ENCODE measurements at places on chromosomes 3 and 15.

DNA sequence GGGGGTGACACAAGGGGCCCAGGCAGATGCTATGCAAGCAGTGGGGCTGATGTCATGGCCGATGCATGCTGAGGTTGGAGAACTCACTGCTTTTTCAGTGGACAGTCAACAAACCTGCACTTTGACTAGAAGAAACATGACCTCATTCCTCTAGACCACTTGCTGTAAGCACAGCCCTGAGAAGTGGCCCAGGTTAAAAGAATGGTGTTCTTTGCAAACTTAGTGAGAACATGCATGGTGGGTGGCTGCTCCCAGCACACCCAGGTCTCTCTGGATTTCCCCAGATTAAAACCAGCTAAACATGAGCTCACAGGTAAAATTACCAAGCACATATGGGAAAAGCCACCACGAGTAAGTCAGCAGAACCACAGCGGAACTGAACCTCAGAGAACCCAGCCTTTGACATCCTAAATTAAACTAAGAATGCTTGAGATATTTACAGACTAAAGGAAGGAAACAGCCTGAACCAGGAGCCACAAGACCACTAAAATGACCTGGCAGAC lies 15.5 kb downstream of the DLEC1 start:
- DNase-seq, result no peak

DNA sequence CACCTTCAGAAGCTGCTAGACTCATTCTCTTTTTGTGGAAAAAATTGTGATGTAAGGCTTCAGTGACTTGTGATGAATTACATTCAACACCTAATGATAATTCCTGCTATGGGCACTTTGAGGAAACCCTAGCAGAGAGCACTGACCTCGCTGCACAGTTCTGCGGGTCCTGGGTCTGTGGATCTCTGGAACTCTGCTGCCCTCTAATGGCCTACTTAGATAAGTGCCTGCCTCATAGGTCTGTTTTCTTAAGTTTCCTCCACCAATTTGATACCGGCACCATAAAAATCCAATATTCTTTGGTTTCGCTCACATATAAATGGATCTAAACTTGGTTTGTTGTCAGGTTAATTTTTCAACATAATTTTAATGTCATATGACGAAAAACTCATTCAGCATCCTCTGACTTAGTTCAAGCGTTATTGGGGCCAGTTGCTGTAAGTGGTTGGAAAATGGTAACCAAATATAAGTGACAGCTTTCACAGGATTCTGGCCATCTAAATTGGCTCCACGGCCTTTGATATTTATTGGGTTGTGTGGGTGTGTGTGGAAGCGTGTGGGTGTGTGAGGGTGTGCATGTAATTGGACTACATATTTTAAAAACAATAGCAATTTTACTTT lies 10.4 kb downstream of the SLITRK3 start:
- no peak for DNase-seq

DNA sequence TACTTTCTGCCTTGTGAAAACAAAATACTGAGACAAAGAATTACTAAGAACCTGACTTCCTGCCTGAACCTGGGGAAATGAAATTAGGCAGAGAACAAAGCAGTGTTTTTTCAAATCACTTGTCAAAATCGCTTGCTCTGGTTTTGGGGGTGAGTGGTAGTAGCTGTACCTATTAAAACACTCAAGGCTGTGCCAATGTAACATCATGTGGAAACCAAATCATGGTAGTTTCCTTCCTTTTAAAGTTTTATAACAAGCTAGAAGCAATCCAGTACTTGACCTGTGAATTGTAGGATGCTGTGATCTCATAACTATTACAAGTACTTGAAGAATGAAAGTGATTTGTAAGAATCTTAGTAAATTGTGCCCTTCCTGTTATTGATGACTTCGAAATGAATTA lies 6.7 kb downstream of the CMTM8 start:
- DNase-seq, result no peak

DNA sequence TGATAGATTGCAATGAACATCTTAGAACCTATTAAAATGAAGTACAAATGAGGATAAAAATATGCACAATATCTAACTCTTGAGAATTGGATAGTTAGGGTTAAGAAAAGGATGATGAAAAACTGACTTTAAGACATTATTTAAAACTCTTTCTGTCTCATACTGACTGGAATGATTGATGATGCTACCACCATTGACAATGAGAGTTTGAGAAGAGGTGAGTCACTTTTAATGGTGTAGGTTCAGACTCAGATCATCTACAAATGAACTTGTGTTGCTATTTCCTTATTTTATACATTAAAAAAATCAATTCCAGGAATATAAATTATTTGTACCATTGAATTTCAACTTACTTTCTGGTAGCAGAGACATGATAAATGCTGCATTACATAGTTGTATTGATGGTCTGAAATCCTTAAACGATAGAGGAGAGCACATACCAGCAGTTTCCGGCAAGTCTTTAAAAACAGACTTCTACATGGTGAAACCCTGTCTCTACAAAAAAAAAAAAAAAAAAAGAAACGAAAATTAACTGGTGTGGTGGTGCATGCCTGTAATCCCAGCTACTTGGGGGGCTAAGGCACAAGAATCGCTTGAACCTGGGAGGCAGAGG lies 409.0 kb downstream of the OTOL1 start:
- DNase-seq, result no peak

DNA sequence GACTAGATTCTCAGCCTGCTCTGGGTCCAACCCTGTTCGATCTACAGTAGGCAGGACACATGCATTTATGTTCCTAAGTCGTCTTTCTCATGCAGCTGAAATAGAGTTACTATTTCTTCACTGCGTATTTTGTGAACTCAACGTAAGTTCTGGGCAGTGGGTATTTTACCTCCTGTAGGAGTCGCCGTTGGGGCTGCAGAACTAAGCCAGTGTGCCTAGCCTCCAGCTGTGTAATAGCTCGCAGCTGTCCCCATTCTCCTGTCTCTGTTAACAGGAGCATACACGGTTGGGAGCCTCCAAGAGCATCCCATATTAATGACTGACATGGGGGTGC lies 58.4 kb upstream of the HRH1 start:
- no peak for DNase-seq

DNA sequence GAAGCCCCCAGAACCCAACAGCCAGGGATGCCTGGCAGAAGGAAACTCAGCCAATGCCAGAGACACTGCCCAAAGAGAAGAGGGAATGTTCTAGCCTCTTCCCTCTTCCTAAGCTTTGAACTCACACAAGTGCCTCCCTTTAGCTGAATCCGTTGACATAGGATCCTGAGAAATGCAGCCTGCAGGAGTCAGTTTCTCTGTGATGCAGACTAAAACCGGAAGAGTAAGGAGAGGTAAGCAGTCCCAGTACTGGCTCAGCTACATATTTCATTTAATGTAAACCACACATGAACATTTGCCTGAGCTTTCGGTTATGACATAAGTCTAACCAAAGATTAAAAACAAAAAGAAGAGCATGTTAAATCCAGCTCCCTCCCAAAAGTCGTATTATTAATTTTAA lies 768.7 kb downstream of the TBL1XR1 start:
- no peak for DNase-seq

DNA sequence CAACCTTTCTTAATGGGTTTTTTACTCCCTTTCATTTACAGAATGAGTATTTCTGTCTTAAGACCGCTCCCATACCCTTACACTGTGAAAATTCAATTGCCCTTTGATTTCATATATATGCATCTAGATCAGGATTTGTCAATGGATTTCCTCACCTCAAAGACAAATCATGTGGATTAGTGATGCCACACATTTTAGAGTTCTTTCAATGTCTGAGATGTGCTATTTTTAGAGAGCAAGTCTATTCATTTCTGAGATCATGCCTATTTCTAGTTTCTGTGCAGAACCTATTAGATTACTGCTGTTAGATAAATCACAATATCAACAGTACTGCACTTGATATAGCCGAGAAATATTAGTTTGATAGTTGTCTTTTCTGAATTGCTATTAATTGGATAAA lies 137.3 kb downstream of the GABRB3 start:
- no peak for DNase-seq

DNA sequence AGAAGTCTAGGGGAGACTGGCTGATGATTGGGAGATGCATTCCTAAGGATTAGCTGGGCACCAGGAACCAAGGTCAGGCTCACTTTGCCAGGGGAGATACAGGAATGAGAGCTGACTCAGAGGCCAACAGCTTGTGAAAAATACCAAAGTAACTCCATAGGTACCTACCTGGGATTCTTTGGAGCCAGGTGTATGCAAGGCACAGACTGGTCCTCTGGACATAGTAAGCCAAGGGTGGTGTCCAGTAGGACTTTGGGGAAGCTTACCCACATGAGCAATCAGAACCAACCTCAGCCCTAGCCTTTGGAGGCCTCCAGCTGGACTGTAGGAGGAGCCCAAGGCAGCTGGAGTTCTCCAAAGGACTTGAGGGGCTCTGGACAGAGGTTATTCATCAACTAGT lies 47.5 kb downstream of the CRYGS start:
- no peak for DNase-seq

GRCh38 chr3:123627673-123628670 lies 43.1 kb upstream of the HACD2 start:
- DNase-seq, result no peak

GRCh38 chr15:53233801-53234200 lies 443.7 kb upstream of the ONECUT1 start:
- no peak for DNase-seq

GRCh38 chr15:52716536-52716935 lies 37.3 kb upstream of the ATOSA start:
- no peak for DNase-seq
